ENCODE measurements at places on chromosomes 2 and 18.

DNA sequence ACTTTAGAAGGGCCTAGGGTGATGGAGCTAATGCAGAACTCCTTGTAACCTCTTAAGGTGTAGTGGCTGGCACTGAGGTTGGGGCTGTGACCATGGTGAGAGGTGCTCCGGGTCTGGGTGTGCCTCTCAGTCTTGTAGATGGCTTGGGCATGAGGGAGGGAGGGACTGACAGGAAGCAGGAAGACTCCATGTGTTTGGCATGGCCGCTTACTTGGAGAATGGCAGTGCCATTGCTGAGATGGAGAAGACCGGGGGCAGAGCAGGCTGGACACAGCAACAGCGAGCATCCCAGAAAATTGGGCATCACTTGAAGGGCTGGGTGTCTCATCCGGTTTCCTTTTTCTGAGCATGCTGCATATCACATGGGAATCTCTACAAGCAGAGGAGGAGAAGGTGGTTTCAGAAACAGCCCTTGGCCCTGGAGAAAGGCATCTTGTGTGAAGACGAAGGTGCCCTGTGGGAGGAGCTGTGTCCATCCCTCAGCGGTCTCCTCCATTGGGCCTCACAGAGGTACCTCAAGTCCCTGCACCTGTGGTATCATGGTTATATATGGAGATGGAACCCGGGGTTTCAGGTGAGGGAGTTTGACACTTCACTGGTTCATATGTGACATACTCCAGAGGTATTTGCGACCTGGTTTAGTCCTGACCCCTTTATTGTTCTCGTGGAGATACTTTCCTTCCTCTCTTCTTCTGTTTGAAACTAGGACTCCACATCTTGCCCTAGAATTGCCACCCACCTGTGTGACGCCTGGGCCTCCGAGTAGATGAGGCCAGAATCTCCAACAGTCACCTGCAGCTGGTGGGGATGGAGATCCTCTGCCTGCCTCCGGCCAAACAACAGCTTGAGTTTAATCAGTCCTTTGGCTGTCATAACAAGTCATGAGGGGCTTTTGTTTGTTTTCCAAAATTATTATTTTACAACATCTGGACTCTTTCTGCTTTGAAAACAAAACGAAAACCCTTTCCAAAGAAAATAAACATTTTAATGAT, 45.6 kb downstream of the INPP4A start:
- DNase-seq = no peak

DNA sequence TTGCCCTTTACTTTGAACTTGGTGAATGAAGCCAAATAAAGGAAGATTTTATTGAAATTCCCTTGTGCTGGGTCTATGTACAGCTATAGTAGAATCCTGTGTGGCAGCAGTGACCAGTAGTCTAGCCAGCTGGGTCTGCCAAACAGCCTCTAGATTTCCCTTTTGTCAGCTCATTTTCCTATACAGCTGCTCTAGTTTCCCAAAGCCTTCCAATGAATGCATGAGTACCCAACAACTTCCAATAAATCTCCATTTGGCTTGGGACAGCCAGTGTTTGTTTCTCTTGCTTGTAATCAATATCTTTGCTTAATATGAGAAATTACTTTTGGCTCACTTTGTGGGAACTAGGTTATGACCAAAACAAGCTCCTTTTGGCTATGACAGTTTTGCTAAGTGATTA, 43.6 kb downstream of the SCN9A start:
- DNase-seq = no peak

- no peak for DNase-seq
Measured at GRCh38 chr2:9085353-9085752, 81.9 kb upstream of the MBOAT2 start.

DNA sequence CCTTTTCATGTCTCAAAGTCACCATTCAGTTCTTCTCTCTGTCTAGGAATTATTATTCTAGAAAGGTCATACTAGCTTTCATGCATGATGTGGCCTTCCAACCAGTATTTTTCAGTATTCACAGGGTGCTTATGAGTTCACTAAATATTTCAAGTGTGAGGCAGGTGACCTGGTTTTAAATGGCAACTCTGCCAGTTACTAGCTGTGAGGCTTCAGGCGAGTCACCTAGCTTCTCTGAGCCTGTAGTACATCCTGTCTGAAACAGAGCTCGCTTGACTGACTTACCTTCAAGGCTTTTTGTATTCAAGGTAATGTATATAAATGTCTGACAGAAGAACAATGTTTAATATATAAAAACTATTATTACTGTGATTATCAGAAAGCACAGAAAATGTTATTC, 19.4 kb upstream of the ACVR1 start:
- DNase-seq = no peak

GRCh38 chr2:195356920-195357440, 300.0 kb upstream of the SLC39A10 start:
- no peak for DNase-seq

DNA sequence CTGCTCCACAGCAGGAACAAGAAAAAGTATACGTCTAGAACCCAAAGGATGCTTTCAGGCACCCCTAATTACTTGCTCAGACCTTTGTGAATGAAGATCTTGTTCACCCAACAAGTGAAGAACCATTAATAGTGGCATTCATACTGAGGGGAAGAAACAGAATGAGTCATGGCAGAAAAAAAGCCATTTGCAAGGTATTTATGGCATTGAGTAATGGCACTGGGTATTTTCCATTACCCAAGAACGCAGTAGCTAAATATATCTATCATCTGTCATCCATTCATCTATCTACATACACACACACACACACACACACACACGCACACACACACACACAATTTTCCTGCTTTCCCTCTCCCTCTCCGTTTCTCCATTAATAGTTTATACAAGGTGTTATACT, 56.4 kb upstream of the XIRP2 start:
- no peak for DNase-seq

DNA sequence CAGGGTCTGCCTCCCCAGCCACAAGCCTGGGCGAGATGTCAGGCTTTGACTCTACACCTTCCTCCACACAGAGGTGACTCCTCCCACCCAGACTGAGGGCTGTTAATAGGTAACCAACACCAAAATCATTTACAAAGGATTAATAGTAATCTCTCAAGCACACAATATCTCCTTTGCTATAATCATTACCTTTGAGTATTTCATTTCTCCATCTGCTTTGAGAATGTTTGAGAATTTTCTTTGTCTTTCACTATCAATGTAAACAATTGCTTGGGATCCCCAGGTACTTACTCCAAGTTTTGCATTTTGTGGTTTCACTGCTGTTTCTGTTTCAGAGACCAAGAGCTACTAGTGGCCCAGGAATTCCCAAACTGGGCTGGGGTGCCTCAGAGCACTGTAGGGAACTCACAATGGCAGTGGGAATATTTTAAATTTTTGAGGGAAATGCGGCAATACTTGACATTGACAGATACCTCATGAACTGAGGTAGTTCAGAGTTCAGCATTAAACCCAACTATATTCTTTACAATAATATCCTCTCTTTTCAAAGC, 166.4 kb upstream of the MGAT5 start:
- DNase-seq = no peak

DNA sequence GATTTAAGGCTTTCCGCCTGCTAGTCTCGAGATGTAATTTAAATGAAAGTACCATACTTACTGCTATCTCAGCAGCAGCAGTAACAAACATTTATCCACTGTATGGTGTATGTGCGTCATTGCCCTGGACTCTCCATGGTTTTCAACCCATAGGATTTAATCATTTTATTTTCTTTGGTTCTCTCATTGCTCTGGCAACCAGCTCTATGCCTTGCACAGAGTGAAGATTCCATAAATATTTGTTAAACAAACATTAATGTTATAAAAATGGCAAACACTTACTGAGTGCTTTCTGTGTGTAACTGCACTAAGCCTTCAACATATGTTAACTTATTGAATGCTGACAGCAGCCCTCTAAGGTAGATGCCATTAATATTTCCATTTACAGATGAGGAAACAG, 1.3 kb upstream of the LMAN1 start:
- DNase-seq = no peak

DNA sequence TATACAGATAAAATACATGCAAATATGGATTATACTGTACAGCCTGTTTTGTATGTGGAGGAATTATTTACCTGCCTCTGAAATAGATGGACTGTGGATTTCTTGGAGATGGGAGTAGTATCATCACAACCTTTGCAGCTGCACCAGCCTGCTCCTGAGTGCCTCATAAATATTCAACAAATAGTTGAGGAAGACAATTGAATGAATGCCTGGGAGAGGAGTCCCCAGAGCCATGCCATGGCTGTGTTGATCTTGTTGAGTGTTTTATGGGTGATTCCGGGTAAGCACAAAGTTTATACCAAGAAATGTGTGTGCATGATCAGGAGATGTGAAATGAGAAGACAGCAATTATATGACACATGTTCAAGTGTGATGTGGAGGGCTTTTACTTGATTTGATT, 225.0 kb downstream of the FHOD3 start:
- no peak for DNase-seq

- DNase-seq = no peak
Measured at GRCh38 chr2:8472545-8473323, 209.1 kb upstream of the ID2 start.

DNA sequence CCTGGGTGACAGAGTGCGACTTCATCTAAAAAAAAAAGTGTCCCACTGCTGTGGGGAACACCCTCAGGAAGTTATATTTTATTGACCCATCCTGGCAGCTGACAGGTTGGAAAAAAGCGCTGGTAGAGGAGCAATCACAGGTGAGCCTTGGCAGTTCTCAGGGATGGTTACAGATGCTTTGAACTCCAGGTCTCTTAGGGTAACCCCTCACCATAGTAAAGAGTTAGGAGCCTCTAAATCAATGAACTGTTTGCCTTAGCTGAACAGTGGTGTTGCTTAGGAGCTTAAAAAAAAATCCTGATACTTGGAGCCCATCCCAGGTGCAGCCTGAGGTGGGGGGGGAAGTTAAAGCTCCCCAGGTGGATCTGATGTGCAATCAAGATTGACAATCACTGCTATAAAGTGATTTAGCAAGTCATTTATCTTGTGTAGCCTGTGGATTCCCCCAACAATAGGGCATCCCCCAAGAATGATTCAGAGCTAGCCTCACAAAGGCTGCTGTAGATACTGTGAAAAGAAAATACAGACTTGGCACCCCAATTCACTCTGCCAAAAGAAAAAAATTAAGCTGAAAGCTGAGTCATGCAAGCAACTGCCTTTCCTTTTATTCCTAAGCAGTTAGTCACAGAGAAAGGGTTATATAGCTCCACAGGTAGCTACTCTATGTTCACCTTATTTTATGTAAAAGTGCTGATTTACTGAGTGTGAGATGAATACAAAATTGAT, 14.8 kb downstream of the SLC16A14 start:
- DNase-seq = no peak

DNA sequence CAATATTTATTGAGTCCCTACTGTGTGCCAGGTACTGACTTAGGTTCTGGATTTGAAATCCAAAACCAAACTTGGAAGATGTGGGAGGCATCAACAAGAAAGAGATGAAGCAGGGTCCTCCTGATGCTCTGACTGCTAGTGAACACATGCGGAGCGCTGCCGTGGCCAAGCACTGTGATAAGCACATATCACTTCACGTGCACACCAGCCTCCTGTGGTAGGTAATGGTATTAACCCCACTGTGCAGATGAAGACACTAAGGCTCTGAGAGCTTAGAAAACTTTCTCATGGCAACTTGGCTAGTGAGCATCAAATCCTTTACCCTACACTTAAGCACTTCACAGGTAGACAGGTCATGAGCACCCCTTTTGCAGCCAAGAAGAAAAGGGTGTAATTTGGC, 216.1 kb downstream of the HAUS1 start:
- DNase-seq = no peak

- no peak for DNase-seq
Measured at GRCh38 chr2:124804014-124804940, 779.2 kb downstream of the CNTNAP5 start.

- no peak for DNase-seq
Measured at GRCh38 chr18:76886112-76886511, 63.8 kb downstream of the ZNF236 start.

- no peak for DNase-seq
Measured at GRCh38 chr2:152594022-152594766, 123.1 kb downstream of the PRPF40A start.

DNA sequence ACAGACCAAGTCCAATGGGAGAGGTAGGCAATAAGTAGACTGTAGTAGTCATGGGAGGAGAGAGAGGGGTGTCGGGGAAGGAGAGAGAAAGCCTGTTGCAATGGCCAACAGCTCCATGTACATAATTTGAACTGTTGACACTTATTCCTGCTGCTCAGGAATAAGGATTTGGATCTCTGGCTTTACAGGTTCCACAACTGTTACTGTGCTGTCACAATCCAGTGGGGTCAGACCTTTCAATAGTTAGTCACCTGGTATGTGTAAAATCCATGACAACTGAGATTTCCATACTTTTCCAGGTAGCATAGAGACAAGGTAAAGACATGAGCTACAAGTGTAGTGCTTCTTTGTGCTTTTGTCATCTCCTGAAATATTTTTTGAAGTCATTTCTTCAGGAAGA, 47.5 kb upstream of the RIOK3 start:
- no peak for DNase-seq

GRCh38 chr2:200496696-200497095, 13.2 kb downstream of the KCTD18 start:
- DNase-seq = no peak

- DNase-seq = no peak
Measured at GRCh38 chr2:69773206-69773605, 31.3 kb downstream of the ANXA4 start.

DNA sequence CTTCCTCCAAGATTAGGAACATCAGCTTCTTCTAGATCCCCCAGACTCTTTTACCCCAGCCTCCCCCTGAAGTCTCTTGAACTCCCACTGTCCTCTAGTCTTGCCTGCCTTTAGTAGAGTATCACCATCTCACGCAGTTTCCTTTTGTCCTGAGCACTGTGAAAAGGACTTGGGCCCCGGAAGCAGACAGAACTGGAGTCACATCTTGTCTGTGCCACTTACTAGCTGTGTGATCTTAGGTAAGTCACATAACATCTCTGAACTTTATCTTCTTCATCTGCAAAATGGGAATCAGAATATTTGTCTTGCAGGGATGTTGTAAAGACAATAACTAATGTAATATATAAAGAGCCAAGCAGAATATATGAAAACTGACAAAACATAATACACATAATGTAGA, 8.4 kb upstream of the TRABD2A start:
- DNase-seq = no peak

DNA sequence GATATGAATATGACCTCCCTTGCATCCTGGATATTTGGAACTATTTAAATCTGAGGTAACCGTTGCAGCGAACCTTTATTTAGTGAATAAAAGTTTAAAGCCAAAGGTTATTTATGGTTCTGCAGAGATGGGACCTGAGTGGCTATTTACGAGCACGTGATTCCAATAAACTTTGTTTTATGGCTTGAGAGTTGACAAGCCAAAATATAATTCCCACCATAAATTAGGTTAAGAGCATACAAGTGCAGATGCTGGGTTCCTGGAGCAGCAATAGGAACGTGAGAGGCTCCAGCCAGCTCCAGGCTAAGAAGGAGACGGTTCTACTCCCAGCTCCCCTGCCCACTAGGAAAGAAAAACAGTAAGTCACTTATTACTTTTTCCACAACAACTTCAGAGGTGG, 5.2 kb upstream of the HOXD4 start:
- no peak for DNase-seq
